Activated CD4-positive, CD25-positive, alpha-beta regulatory T cell treated with anti-CD3 and anti-CD28 coated beads, Interleukin-2, amount 50 U/mL, for 72 hours (primary cell): ENCODE measurements at places on chromosomes 11 and 22.

DNA sequence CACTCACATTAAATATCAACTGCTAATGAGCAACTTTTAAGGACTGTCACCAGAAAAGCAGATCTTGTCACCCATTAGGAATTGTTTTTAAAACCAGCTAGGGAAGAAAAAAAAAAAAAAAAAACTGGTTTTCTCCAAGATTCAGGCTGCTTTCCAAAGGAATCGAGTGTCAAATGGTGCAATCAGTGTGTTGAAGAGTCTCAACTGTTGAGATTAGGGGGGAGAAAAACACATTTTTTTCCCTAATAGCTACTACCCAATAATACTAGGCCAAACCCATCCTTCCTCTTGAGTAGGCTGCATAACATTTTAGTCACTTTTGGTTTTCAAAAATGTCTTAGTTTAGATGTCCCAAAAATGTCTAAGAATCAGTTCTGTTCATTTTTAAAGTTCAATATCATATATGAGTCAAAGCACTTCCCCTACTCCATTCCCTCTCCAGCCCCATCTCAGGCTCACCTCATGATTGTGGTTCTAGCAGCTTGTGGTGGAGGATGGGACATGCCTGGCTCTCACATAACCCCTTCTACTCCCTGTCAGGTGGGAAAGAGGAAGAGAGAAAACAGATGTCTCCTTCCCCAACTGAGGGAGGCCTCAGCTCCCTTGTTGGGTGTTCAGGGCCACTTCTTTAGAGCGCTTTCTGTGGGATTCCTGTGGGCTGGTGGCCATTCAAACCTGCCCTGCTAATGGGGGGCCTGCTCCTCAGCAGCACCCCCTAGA is 193.6 kb downstream of the CWF19L2 start:
- no peak for DNase-seq

DNA sequence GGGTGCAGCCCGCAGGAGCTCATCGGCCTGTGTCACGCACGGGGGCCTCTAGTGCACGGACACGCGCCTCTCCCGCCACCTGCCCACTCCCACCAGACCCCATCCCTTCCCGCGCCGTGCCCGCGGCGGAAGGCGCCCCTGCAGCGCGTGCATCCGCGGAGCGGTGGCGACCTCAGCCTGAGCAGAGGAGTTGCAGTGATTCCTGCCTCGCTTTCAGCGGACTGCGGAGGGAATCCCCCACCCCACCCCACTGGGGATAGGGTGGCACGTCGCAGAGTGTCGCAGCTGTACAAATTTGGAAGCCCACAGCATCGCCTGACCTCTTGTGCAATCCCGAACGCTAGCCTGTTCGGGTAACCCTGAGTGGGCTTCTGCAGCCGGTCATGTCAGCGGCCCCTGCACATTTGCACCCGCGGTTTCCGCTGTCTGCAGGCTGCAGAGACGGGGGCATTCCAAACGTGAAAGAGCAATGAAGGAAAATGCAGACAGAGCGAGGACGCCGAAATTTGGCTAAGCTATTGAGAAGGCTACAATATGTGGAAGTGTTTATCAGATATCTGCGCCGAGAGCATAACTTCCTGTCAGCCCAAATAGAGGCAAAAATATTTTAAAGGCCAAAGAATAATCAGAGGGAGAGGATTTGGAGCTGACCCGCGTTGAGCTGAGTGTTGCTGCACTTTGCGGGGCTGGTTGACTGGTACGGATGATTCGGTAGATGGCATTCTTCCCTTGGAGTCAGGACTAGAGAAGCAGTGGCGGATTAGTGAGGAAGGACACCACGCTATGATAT is 617 bp upstream of the ARHGAP20 start:
- DNase-seq, result no peak

DNA sequence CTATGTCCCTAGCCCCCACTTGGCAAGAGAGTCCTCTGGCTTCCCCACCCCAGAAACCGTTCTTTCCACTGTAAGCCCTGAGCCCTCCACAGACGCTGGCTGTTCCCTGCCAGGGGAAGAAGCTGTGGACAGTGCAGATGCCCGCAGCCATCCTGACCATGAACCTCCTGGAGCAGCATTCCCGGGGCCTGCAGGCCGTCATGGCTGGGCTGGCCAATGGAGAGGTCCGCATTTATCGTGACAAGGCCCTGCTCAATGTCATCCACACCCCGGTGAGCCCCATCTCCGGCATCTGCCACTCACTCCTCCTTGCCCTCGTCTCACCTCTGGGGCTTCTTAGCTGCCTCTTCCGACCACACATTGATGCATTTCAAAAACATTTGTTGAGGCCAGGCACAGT is 13.2 kb downstream of the BBS1 start:
- DNase-seq, result no peak

DNA sequence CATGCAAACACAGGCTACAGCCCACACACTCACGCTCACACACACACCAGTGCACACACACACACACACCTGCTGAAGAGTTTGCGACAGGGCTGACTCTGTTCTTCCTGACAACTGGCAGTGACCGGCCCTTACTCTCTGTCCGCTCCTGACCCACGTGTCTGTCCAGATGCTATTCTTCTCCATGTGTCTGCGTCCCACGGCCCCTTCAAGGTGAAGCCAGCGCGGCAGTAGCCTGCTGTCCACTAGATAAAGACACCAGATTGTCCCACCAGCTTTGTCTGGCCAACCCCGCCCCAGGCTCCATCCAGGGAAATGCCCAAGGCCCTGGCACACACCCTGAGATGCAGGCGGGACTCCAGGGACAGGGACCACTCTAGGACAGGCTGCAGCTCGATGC is 713.9 kb downstream of the BRD1 start:
- no peak for DNase-seq

DNA sequence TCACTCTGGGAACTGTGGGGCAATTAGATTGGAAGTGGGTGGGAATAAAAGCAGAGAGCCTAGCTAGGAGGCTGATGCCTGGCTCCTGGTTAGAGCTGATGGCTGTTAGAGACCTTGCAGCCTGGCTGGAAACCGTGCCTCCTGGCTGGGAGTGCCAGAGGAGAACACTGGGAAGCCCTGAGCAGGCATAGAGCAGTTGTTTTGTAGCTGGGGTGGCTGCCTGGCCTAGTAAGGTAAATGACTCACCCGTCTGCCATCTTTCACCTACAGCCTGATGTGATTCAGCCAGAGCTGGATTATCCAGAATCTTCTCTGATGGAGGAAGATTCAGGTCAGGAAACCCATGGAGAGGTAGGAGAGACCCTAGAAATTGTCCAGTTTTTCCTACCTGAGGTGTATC is 6.1 kb downstream of the UQCR10 start:
- DNase-seq, result no peak

- no peak for DNase-seq
These were observed at the start of gene MMP7 for GRCh38 chr11:102530558-102530957. MMP7 (minus strand) TSS chr11:102530747; CDS start chr11:102530700, 47 bp downstream.

GRCh38 chr22:17120281-17120680 is 879 bp downstream of the TMEM121B start:
- DNase-seq, result peak; percentile 64

GRCh38 chr11:73326929-73327811 is 19.1 kb downstream of the ARHGEF17 start:
- DNase-seq, result no peak

- DNase-seq, result no peak
These were observed 1071.2 kb downstream of the LRRC4C start for GRCh38 chr11:40388097-40388818.

GRCh38 chr22:37024339-37025157 is 5.0 kb downstream of the MPST start:
- no peak for DNase-seq

DNA sequence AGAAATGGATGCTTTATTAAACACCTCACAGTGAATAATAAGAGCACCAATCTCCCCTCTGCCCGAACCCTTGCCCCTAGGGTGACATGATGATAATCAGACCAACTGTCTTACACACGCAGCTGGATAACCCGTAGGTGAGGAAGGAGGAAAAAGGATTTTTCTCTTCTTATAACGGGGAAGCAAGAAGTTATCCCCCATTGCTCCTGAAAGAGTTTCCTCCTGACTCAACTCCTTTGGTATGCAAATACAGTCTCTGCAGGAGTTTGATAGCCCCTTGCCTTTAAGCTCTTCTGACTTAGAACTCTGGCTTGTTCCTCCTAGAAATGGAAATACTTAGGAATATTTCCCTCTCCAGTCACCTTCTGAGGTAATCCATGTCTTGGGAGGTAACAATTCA is 455.8 kb downstream of the TMEM135 start:
- DNase-seq, result no peak

GRCh38 chr11:19912958-19913892 is 200.6 kb downstream of the NAV2 start:
- DNase-seq, result no peak

- DNase-seq, result no peak
These were observed 9.4 kb downstream of the PLAAT2 start for GRCh38 chr11:63553759-63554158.

- no peak for DNase-seq
These were observed 107.2 kb downstream of the SWAP70 start for GRCh38 chr11:9771071-9771511.

DNA sequence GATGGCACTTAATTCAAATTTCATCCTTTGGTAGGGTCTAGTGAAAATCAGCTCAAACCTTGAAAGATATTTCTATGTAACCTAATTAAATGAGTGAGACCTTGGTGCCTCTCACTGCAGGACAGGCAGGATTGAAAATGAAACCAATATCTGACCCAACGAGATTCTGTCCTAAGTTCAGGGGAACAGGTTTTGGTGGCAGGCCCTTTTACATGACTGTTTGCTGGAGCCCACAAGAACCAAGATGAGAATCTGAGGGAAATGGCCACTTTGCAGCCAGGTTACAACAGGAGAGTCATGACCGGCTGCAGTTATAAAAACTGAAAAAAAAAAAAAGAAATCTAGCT is 130.2 kb downstream of the TRIM44 start:
- no peak for DNase-seq

- no peak for DNase-seq
These were observed 1.5 kb downstream of the AMPD3 start for GRCh38 chr11:10456519-10456918.

DNA sequence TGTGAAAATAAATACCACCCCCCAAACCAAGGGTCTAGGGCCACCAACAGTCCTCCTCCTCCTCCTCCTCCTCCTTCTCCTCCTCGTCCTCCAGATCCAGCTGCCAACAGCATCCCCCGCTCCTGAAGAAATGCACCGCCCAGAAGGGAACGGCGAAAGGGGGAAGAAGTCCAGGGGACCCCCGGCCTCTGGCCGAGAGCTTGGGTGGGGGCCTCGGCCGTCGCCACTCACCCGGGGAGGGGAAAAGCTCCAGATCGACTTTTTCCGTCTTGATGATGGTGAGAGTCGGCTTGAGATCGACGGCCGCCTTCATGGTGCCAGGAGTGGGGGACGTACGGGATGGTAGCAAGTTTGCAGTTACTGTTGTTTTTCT is 65.7 kb downstream of the ETS1 start:
- peak; percentile 62 for DNase-seq

DNA sequence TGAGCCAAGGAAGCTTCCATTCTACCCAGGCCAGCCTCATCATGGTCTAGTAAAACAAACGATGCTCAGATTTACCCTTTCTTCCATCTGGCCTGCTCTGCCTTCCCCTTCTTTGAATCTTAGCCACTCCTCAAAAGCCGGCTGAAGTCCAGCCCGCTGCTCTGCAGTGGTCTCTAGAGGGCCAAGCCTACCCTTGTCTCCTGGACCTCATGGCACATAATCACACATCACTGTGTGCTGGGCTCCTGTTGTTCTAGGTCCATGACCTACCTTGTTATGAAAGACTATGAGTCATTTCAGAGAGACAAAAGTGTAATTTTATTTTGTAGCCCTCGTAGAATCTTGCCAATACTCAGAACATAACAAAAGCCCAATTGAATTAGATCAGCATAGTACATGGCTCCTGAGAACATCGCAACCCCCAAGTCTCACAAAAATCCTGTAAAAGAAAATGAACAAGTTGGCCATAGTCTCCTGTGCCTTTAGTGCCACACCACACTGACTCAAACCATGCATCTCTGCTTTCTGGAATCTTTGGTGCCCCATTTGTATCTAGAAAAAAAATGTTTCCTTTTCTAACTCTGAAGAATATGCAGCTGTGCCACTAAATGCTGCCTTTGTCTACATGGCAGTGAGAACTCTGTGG is 192.7 kb downstream of the OPCML start:
- no peak for DNase-seq

GRCh38 chr11:115653926-115654325 is 149.7 kb upstream of the CADM1 start:
- no peak for DNase-seq

DNA sequence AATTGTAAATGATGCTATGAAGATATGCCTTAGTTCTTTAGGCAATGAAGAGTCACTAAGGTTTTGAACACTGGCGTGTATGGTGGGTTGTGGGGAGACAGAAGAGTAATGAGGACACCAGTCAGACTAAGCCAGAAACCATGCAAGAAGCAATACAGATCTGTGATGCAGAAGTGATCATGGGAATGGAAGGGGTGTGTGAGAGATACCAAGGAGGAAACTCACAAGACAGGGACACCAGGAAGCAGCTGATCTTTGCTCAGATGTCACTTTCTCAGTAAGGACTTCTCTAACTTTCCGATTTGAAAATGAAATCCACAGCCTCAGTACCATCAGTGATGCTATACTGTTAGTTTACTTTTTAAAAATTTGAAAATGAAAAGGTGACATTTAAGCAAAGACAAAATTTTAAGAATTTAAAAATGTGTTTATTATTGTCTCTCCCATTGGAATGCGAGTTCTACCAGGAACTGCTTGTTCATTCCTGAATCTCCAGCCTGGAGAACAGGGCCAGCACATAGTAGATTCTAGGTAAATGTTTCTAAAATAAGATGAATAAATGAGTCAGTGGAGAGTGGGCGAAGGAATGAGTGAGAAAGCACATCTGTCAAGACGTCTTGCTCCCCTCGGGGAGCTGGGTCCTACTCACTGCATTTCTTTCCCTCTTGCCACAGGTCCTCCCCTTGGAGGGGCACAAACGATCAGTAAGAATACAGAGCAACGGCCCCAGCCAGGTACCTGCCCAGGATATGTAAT is 60.4 kb downstream of the KCNJ1 start:
- no peak for DNase-seq

- no peak for DNase-seq
These were observed 20.4 kb downstream of the FBXO7 start for GRCh38 chr22:32494971-32495370.

- no peak for DNase-seq
These were observed 99.9 kb upstream of the TBCEL start for GRCh38 chr11:120923866-120924508.

GRCh38 chr11:57791321-57792059 is 29.9 kb downstream of the CTNND1 start:
- no peak for DNase-seq

- DNase-seq, result no peak
These were observed 410.3 kb downstream of the KCNA4 start for GRCh38 chr11:29606330-29607031.
